ENCODE measurements at places on chromosomes 16 and 17. TPM values are rescaled to one million over a fixed set of nuclear protein-coding genes. Genes with fewer than 3 reads are reported as not detected.

DNA sequence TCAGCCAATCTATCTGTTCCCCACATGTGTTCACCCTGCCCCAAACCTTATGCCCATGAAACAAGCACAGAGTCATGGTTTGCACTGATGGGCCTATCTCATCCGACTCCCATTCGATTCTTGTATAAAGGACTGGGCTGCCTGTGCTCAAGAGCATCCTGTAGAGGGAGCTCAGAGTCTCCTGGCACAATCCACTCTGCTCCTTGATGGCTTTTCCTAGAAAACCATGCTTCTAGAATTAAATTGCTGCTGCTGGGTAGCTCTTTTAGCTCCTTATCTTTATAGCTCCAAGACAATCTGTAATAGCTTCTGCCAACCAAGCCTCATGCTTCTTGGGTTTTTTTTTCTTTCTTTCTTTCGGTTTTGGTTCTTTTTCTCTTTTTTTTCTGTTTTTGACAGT, 9.7 kb downstream of the ZNF19 start:
- DNase-seq = peak; percentile 76

GRCh38 chr16:8858994-8859912, 9.6 kb downstream of the CARHSP1 start:
- DNase-seq = no peak

DNA sequence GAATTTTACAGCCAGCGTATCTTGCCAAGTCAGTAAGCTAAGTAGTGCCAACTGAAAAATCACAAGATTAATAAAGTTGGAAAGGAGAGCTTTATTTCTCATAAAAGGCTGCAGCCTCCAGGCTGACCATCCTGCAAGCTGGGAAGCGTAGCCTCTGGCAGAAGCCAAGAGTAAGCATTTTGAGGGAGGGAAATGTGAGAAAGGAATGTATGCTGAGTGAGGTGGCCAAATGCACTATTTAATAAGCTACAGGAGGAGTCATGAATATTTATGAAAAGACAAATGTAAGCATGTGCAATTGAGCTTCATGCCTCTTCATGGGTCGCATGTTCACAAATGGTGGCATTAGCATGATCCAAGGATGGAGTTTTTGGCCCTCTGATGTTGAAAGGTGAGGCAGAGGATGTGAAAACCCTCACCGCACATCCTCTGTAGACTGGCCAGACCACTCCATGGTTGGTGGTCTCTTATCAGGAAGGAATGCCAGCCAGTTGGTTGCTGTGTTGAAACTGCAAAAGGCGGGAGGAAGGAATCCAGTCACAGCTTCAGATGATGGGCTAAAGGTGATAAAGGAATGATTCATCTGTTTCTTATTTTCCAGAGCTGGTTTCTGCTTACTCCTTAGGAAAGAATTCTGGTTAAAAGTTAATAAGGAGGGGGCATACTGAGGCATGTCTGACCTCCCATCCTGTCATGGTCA, 9.2 kb downstream of the KRT33B start:
- DNase-seq = no peak

DNA sequence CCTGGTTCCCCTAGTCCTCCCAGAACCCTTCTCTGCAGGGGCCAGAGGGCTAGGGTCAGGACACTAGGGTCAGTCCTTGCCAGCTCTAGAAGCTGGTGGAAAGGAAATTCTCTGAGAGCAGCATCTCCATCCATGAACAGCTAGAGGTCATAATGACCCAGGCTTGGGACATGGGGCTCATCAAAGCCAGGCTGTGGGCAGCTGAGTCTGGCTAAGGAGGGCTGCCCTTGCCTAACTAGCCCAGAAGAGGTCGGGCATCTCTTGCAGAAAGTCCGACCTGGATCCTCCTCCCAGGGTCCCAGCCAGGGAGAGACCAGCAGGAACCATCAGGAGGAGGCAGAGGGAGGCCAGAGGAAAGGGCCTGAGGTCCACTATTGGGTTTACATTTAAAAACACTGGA, 4.3 kb downstream of the MPO start:
- no peak for DNase-seq

Gene PLA2G10
- total RNA-seq = not detected

Gene MYO15A
- total RNA-seq = 0.08 TPM

Measured in SK-MEL-5 (cell line).